Activated T-helper 1 cell treated with anti-CD3 and anti-CD28 coated beads, Interleukin-12 subunit alpha, Interleukin-12 subunit beta, Interleukin-2, Interleukin-4 antibody, amounts not matched to agents 30 ng/mL and 10 ng/mL and 1 ng/mL, durations not matched to agents 14 hours and 24 hours and 36 hours (primary cell): ENCODE measurements at places on chromosomes 1 and 21. TPM values are rescaled to one million over a fixed set of nuclear protein-coding genes. Genes with fewer than 3 reads are reported as not detected.

DNA sequence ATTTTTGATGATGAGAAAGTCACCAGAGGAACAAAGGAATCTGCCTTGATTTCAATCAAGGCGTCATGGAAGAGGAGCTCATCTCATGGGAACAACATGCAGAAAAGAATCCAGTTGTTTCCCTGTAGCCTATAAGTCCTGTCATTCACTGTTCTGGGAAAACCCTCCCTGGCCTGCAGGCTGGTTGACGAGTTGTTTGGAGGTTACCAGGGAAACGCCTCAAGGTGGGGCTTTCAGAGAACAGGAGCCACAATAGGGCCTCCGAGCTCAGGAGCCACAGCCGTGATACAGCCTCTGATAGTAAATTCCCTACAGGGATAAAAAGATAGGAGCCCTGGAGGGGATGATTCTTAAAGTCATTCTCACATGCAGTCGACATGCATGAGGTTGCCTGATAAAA, 135.2 kb downstream of the PSMG1 start:
- DNase-seq: no peak

GRCh38 chr1:229536982-229537381, 21.5 kb downstream of the ABCB10 start:
- DNase-seq: no peak

CNKSR1 gene
- 4.2 and 4.7 TPM in 2 replicates for total RNA-seq

PIGR gene
- 0.07 TPM in 1 of 2 replicates, not detected in the other for total RNA-seq

- DNase-seq: no peak
Observed at GRCh38 chr1:154577346-154578057, 9.9 kb downstream of the CHRNB2 start.
